ENCODE measurements at places on chromosomes 6 and 20.

DNA sequence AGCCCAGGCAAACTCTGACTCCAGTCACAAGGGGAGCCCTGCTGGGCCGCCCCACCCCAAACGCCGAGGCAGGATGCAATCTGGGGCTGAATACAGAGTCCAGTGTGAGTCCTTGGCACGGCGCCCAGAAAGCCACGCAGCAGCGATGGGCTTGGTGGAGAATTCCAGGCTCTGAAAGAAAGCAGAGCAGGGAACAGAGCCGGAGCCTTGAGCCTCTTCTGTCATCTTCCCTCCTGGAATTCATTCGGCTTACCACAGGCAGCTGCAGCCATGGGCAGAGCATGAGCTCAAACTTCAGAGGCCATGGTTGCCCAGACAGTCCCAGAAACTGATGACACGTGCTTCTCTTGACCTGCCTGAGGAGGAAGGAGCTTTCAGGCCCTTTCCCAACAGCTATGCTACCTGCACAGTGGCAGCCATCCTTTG lies 441.1 kb upstream of the JARID2 start:
- no peak overlapping the region for H3K27ac ChIP-seq
- no peaks in the 10 kb centered on the region for H3K4me1 ChIP-seq
- H3K27me3 ChIP-seq = no peaks in the 10 kb centered on the region
- no peak for DNase-seq
- no peak overlapping the region for H3K4me3 ChIP-seq

DNA sequence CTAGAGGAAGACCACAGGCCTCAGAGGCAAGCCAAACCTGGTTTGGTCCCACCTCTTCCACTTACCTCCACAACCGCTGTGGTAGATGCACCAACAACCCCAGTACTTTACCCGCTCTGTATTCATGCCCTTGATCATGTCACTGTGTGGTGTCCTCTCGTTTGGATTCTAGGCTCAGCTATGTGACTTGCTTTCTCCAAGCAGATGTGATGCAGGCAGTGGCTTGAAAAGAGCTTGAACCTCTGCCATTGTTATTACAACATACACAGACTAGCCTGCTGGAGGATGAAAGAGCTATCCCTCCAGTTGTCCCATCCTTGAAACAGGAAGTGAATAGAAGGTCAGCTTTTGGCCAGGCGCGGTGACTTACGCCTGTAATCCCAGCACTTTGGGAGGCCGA lies 147.7 kb downstream of the ZNF217 start:
- no peaks in the 10 kb centered on the region for H3K4me1 ChIP-seq
- peaks cover 2% of the 10 kb centered on the region for H3K36me3 ChIP-seq
- no peak overlapping the region for H3K27ac ChIP-seq
- DNase-seq = no peak

GRCh38 chr6:167238146-167238693 lies 52.9 kb upstream of the UNC93A start:
- peaks cover 14% of the 10 kb centered on the region for H3K27me3 ChIP-seq
- DNase-seq = no peak
- no peak overlapping the region for H3K27ac ChIP-seq
- H3K36me3 ChIP-seq = no peaks in the 10 kb centered on the region

DNA sequence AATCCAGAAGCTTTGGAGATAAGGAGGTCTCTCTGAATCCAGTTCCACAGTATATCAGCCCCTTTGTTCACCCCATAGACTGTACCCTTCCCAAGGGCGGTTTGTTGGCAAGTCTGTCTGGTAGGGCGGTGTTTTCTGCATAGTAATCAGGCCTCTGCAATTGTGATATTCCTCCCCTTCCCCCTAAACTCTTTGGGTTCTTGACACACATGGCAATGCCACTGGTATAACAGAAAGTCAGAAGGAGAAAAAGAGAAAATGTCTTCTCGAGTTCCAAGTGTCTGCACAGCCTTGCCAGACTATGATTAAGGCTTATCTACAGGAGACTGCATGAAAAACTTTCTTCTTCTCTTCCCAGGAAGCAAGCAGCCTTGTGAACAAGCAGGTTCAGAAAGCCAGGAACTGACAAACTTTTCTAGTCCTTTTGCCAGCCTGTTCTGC lies 45.6 kb downstream of the FOXO3 start:
- no peak for DNase-seq
- H3K36me3 ChIP-seq = peaks cover 5% of the 10 kb centered on the region
- H3K27ac ChIP-seq = no peak overlapping the region
- no peak overlapping the region for H3K4me3 ChIP-seq
- H3K4me1 ChIP-seq = peaks cover 9% of the 10 kb centered on the region
